ENCODE measurements at places on chromosomes 11 and 22. TPM values are rescaled to one million over a fixed set of nuclear protein-coding genes. Genes with fewer than 3 reads are reported as not detected.
A peak's percentile ranks its signal among the peaks of the same experiment; 100 is the strongest.

- DNase-seq: no peak
Measured at GRCh38 chr22:45688600-45689080, 17.0 kb downstream of the ATXN10 start.

CREB3L1 gene
- total RNA-seq: 0.12 TPM

MMP12 gene
- total RNA-seq: not detected

GRCh38 chr22:28951530-28951929, 68.2 kb downstream of the ZNRF3 start:
- DNase-seq: no peak

DNA sequence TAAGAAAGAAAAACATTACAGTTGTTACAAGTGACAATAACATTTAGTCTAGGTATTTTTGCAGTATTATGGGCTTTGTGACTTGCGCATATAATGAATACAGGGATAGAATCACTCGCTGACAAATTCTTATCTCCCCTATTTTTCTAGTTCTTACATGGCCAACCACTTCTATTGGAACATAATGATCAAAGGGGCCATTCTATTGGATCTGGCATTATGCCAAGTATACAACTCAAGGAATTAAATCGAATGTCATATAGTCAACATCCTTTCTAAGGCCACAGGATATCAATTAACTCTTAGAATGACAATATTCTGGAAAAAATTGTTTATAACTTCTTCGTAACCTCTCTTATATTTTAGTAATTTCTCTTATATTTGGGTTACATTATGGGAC, 272.0 kb downstream of the TTC28 start:
- DNase-seq: no peak

DNA sequence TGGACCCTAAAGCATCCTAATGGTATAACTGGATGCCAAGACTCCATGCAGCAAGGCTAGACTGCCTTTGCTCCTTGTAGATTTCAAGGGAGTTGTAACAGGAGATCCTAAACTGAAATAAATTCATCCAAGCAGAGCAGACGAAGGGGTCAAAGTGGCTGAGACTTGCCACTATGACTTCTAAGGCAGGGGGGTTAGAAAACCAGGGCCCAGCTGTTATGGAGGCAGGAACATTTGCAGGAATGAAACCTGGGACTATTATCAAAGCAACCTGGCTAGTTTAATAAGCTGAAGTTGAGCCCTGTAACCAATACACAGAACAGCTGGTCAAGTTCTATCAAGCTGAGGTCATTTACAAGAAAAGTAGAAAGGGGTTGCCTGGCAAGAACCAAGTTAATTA, 122.2 kb upstream of the TRPC6 start:
- DNase-seq: no peak

KRTAP5-11 gene
- total RNA-seq: not detected

GRCh38 chr11:5123802-5124521, 14.2 kb downstream of the OR52A5 start:
- DNase-seq: peak; percentile 74

DNA sequence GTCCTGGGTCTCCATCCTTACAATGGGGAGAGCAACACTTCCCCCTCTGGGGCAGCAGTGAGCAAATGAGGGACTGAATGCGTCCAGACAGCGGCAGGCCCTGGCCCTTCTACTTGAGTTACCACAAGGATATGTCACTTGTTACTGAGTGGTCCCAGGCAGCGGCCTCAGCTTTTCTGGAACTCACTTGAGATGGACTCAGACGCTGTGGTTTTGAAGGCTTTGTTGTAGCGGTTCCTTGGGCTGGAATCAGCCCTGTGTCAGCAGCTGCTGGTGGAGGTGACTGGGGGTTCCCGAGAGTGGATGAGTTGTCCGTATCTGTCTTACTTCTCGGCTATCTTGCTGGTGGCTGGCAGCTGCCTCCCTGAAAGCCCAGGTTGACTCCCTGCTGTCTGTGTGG, 77.0 kb downstream of the MICAL2 start:
- DNase-seq: no peak

All from activated naive CD4-positive, alpha-beta T cell treated with anti-CD3 and anti-CD28 coated beads for 36 hours (primary cell).